ENCODE measurements at places on chromosomes 5 and 9.

DNA sequence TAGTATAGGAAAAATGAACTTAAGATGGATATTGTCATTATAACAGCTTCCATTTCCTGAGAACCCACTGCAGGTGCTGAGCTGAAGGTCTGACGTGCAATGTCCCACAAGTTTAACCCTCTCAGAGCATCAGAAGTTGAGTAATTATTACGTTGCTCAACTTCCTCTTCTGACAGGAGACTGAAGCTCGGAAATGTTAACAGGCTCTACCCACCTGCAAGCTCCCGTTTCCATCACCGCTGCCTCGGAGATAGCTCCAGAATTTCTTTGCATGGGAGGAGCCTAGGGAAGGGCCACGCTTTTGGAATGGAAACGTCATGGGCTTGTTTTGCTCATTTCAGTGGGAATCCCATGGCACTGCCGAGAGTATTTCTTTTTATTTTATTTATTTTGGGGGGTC, 1.0 kb upstream of the NTMT1 start:
- DNase-seq = peak; percentile 67

DNA sequence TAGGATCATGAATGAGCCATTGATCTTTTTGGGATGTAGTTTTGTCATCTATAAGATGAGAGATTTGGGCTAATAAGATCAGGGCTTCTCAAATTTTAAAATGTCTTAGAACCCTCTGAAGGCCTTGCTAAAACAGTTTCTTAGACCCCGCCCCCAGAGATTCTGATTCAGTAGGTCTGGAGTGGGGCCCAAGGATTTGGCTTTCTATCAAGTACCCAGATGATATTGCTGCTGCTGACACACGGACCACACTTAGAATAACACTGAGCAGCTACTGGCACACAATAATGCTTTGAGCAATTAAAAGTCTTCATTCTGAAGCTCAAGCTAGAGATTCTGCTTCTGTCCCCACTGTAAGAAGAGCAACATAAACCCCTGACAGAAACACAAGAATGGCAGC, 216.7 kb downstream of the SMARCA2 start:
- no peak for DNase-seq

DNA sequence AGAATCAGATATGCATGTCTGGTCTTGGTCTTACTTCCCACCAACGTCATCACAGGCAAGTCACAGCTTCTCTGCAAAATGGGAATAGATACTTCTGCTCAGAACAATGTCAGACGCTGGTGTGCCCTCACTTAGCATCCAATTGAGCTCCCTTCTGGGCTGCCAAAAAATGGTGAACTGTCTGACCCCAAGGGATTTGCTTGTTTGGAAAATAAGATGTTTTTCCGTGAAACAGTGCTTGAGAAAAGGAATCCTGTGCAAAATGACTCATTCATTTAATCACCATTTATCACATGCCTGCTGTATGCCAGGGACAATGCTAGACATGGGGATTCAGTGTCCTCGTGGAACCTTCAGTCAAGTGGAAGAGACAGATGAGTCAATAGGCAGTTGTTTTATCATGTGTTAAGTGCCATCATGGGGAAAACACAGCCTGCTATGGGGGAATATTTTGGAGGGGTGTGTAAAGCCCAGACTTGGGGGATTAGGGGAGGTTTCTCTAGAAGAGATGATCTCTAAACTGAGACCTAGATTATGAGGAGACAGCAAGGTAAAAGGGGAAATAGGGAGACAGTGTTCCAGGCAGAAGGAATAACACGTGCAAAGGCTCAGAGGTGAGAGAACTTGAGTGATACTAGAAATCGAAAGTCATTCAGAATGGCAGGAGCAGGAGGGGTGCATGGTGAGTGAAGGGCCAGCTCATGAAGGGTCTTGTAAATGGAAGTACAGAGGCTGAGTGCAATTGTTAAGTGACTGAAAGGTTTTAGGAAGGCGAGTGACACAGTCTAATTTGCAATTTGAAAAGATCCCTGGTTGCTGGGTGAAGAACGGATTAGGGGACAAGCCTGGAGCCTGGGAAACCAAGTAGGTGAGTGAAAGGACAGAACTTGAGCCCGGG, 3.9 kb downstream of the NIPAL4 start:
- DNase-seq = peak; percentile 12

DNA sequence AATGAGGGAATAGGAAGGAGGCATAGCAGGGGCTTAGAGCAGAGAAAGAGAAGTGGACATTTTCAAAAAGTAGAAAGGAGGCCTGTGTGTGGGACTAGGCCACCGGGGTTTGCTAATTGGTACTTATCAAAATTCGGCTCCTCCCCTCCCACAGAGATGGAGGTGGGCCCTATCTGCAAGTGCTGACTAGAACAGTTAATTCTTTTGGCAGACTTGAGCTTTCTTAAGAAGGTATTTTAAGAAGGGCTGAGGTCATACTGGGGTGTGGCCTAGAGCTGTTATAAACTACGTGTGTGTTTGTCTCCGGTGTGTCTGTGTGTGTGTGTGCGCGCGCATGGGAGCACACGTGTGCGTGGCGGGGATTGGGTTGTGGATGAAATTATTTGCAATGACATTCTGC, 1086.5 kb downstream of the EFNA5 start:
- DNase-seq = no peak

- no peak for DNase-seq
Measured at GRCh38 chr5:80008995-80009765, 18.1 kb upstream of the MTX3 start.

DNA sequence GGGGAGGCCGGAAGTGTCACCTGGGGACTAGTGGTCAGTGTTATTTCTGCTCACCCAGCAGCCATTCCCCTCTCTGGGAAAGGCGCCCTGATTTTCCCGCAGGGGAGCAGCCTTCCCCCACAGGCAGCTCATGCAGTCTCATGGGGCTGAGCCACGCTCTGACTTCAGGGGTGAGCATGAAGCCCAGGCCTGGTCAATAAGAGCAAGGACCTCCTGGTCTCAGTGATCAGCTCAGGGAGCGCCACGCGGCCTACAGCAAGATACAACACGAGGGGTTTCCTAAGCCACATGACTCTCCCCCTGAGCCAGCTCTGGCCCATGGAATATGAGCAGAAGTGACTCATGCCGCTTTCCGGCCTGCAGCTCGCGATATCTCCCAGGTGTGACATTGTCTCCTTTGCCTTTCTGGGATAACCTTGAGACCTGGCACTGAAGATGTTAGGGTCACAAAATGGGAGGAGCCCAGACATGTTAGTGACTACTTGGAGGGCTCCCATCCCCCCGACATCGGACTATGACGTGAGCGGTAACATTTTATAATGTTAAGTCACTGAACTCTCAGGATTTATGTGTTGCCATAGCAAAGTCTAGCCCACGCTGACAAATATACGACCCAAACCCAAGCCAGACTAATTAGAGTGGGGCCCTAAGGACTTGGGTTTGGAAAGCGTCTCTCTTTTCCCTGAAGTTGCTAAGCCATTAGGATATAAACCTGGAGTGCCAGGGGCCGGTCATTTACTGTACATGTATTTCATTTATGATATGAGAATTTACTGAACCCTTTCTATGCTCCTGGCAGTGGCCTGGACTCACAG, 46.5 kb upstream of the GFPT2 start:
- DNase-seq = no peak

GRCh38 chr5:141963701-141964100, 5.2 kb upstream of the RNF14 start:
- no peak for DNase-seq

DNA sequence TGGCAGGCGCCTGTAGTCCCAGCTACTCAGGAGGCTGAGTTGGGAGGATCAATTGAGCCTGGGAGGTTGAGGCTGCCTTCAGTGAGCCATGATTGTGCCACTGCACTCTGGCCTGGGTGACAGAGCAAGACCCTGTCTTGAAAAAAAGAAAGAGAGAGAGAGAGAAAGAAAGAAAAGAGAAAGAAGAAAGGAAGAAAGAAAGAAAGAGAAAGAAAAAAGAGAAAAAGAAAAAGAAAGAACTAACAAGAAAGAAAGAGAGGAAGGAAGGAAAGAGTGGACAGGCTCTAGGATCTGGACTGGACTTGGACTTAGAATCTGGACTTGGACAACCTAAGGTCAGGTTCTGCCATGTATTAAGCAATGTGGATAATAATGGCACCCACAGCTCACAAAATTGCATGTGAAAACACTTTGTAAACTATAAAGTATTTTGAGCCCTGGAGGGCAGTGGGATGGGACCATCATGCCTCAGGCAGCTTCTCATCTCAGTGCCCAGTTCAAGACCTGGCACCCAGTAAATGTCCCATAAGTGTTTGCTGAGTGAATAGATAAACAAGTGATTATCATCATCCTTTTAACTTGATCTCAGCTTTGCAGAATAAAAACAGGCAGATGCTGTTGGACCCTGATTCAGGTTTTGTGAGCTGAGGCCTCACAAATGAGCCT, 12.8 kb upstream of the PHF19 start:
- DNase-seq = no peak

GRCh38 chr5:68189613-68190012, 25.9 kb upstream of the PIK3R1 start:
- no peak for DNase-seq

DNA sequence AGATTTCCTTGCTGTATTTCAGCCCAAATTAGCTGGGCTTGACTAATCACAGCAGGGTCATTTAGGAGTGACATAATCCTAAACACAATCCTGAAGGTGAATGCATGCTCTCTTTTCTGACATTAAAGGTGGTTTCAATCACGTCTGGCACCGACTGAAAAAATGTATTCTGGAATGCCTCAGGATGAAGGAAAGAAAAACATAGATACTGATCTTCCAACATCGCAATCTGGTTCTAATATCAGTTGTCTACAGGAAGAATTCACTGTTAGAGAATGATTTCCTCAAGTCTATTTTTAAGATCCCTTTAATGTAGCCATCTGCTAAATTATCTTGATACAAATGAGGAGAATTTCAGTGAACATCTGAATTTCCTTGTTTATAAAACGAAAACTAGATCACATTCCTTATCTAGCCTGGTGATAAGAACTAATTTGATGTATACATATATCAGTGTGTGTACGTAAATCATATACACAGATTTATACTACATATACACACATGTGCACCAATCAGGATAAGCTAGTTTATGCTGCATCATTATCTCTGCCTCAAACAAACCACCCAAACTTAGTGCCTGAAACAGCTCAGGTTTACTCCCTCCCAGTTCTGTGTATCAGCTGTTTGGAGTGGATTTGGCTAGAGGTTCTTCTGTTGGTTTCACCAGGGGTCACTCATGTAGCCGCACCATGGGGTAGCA, 31.3 kb upstream of the TAS2R1 start:
- no peak for DNase-seq

DNA sequence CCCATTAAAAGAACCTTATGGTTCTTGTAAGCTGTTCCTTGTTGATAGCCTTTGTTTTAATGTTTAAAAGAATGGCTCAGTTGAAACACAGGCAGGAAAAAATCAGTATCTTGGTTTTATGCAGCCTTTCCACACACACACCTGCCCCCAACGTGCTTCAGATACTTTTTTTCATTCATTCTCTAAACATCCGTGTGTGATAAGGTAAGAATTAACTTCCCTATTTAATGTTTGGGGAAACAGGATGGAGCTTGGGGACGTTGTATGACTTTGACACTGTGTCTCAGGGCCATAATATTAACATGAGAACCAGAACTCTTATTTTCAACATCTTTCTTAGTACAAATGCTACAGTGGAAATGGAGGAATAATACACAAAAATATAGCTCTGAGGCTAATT, 5.8 kb upstream of the ZNF622 start:
- no peak for DNase-seq

- no peak for DNase-seq
Measured at GRCh38 chr5:59709846-59710245, 183.7 kb downstream of the PDE4D start.

GRCh38 chr5:91269198-91269597, 113.9 kb downstream of the ARRDC3 start:
- peak; percentile 73 for DNase-seq

DNA sequence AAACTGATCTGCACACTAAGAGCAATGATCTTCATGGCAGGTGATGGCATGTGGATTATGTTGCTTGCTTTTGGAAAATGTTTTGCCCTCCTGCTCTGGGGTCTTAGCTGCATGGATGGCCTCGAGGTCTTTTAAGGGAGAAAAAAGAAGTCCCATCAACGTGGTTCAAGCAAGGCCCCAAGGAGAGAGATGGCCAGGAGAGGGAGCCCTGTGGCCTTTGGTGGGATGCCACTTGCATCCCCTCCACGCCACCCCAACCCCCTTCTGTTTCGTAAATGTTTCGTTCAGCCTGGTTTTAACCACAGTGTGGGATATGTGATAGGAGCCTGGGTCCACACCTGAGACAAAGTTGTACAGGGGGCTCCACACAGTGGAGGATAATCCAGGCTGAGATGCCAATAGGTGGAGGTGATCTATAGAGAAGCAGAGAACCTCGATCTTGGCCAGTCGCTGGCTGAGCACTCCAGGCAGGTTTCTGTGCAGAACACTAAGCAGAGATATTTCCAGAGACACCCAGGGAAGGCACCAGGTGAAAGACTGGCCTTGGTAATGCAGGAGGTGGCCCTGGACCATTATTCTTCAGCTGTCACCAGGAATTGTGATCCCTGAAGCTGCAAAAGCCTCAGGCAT, 25.8 kb upstream of the FRRS1L start:
- no peak for DNase-seq

DNA sequence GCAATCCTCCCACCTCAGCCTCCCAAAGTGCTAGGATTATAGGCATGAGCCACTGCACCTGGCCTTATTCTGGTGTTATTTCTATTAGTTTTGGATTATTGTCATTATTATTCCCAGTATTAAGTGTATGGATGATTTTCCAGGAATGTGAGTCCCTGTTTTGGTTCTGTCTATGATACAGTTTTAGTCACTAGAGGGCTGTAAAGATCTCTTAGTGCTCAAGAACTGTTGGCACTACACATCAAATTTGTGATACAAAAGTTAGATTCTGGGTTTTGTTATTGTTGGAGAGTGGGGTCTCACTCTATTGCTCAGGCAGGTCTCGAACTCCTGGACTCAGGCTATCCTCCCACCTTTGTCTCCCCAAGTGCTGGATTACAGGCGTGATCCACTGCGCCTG, 12.1 kb downstream of the CCL28 start:
- no peak for DNase-seq

- no peak for DNase-seq
Measured at GRCh38 chr5:113119246-113119924, 142.8 kb downstream of the DCP2 start.

- DNase-seq = no peak
Measured at GRCh38 chr5:1538276-1538675, 14.5 kb upstream of the LPCAT1 start.

DNA sequence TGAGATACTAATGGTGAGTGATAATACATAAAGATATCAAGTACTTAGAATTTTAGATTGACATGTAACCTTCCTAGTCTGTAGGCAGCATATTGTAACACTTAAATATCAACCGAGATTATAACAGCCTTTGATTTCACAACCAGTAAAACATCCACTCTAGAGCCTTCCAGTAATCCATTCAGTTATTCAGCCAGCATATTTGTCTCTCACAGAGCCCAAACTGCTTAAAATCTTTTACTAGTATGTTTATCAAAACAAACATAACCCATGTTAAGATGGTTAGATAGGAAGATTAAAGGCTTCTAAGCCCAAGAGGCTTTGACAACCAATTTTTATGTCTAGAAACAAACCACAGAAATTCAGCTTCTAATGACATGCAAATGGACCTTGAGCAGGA, 177.9 kb upstream of the FST start:
- DNase-seq = no peak

All from activated CD4-positive, alpha-beta T cell treated with anti-CD3 and anti-CD28 coated beads, Interleukin-2, Interleukin-6, amounts not matched to agents 100 ng/mL and 50 ng/mL, durations not matched to agents 16 hours and 8 hours (primary cell).